Hepatocyte (in vitro differentiated cells): ENCODE measurements at places on chromosomes 2 and 18.

GRCh38 chr2:143482316-143482715 is 353.1 kb downstream of the ARHGAP15 start:
- no peak for DNase-seq

DNA sequence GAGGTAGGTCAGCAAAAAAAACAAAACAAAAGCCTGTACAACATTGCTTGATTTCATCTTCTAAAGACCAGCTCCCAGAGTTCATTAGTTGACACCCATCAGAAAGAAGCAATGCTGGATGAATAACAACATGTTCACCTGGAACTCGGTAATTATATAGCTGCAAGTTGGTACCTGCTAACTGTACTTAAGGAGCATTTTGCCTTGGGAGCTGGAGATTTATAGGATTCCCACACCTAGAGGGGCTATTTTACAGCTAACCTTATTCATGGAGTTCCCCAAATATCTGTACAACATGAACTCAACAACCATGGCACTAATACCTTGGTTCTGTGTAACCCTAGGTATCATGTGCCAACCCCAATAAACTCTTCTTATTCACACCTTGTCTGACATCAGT is 281.1 kb upstream of the NCKAP5 start:
- DNase-seq: no peak

DNA sequence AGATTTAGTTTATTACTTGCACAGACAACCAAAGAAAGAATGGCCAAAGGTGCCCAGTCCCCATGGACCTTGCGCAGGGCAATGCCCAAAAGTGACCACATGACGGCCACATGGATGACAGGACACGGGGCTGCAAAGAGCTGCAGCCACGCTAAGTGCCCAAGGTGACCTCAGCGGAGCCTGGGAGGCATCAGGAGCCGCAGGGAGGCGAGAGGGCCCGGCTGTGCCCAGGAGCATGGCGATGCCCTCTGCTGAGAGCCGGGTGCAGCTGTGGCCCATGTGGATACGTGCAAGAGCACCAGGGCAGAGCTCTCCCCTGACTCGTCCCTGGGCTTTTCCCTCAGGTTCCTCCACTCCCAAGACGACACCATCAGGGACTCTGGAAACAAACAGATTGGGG is 14.7 kb downstream of the HES6 start:
- no peak for DNase-seq

GRCh38 chr2:195730912-195731311 is 73.9 kb downstream of the SLC39A10 start:
- no peak for DNase-seq

- DNase-seq: no peak
These were observed 417.4 kb downstream of the KCNJ3 start for GRCh38 chr2:155115846-155116245.

DNA sequence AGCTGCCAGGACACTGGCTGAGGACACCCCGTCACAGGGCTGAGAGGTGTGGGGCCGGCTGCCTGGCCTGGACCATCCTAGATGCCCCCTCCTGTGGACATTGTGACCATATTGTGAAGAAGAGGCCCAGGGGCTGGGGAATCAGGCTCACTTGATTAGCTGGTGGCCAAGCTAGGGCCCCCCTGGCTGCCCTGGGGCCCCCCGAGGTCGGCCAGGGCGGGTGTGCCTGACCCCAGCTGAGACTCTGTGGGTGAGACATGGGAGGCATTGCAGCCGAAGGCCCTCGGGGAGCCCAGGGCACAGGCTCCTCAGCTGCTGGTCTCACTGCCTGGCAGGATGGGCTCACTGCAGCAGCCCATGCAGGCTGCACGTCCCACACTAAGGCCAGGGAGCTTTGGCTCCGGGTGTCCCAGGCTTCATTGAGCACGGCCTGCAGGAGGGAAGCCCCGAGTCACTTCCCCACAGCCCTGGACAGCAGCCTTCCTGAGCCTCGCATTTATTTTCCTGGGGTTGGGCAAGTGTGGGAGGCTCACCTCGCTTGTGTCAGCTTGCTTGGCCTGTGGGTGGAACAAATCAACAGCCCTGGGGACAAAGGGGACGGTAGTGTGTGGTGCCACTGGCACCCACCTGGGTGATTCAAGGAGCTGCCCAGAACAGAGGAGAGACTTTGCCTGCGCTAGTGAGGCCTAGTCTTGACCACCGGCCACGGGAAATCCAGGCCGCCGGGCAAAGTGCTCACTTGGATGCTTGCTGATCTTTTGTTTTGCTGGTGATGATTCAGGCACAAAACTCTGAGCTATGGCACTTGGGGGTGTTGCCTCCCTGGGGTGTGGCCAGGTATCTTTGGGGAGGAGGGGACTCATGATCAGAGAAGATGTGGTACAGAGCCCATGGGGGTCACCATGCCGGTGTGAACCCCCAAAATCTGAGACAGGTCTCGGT is 1.3 kb downstream of the GAL3ST2 start:
- DNase-seq: no peak

- no peak for DNase-seq
These were observed 2.3 kb downstream of the MSL3B start for GRCh38 chr2:233865838-233866237.

DNA sequence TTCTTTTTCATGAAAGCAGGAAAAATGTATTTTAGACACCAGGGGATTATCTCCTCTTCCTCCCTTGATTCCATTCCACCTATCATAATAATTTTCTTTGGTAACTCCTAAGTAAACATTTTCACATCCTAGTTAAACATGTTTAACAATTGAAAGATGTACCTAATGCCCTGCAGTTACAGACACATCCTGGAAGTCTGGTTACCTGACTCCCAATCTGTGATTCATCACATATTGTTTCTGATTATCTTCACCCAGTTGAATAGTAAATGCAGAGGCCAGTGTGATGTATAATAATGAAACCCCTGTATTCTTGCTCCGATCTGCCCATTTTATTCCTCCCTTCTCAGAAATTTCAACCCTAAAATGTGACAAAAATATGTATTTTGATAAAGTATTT is 1237.6 kb upstream of the LRRTM1 start:
- no peak for DNase-seq

- no peak for DNase-seq
These were observed 3.1 kb upstream of the PRKAG3 start for GRCh38 chr2:218834685-218835084.

GRCh38 chr2:222439692-222440091 is 15.3 kb downstream of the SGPP2 start:
- no peak for DNase-seq

GRCh38 chr18:74540652-74541421 is 6.5 kb downstream of the CNDP1 start:
- no peak for DNase-seq

DNA sequence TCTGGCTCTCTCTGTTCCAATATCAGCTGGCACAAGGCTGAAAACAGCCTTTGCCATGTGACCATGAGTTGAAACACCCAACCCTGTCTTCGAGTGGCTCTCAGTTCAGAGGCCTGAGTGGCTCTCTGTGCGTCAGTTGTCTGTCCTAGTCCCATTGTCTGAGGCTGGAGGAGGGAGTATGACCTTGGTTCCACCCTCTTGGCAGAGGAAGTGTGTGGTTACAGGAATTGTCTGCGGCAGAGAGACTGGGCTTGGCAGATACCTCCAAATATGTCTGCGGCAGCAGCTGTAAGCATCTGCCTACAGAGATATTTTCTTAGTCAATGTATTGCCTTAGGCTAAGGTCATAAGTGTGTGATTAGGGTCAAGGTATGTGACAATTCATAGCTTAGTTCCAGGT is 32.6 kb downstream of the CNGA3 start:
- no peak for DNase-seq

DNA sequence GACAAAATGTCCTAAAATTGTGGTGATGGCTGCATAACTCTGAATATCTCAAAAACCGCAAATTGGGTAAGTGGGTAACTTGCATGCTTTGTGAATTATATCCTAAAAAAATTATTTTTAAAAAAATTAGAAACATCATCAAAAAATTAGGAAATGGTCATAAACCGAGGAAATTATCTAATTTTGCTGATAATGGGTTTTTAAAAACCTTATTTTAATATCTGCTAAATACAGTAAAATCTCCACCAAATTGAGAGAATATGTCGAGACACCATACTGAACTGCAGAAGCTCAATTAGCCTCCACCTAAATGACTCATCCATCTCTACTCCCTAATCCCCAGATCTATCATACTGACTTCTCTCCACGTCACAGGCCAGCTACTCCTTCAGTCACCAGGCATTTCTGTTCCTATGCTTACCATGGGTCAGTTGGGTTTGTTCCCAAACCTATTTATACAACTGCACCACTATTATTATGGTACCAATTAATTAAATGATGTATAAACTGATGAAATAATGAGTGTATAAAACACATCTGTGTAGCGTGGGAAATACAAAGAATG is 36.1 kb downstream of the SPIRE1 start:
- no peak for DNase-seq
